ENCODE measurements at places on chromosomes 5 and 9.

DNA sequence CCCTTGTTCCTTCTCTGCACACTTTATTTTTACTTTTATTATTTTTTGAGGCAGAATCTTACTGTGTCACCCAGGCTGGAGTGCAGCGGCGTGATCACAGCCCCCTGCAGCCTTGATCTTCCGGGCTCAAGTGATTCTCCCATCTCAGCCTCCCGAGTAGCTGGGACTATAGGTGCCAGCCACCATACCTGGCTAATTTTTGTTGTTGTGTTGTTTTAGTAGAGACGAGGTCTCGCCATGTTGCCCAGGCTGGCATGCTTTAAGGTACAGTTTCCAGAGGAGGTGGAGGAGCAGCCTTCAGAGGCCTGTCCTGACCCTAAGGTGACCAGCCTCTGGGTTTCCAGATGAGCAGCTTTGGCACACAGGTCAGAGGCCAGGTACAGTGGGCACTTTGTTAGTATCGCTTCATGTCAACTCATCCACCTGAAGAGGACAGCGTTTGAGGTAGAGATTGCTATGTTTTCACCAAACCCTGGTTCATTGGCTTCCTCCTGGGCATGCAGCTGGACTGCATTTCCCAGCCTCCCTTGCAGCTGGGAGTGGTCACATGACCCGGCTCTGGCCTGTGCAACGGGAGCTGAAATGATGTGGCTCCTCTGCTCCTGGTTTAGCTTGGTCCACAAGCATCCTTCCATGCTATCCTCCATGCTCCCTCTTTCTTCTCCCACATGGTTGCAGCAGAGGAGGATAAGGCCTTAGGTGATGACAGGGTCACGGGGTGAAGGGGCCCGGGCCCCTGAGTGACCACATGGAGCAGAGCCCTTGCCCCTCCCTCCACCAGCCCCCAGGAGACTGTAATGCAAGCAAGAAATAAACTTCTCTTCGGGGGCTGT, 139.3 kb upstream of the IER5L start:
- no peak for DNase-seq

GRCh38 chr9:21015129-21015815, 16.2 kb downstream of the HACD4 start:
- no peak for DNase-seq

GRCh38 chr9:89518466-89519365, 20.8 kb upstream of the SEMA4D start:
- DNase-seq: no peak

DNA sequence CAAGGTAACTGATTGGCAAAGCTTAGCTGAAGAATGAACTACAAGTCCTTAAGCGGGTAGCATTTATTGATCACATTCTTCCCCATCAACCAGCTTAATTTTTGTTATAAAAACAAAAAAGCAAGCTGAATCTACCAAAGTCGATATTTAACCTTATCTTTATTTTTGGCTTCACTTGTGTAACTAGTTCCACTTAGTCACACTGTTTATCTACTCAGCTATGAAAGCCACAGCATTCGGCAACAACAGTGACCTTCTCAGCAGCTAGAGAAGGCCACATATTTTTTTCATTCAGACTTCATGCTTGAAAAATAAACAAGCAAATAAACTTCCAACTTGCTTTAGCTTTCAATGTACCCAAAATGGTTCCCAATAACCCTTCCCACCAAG, 69.4 kb downstream of the KLHL3 start:
- no peak for DNase-seq

DNA sequence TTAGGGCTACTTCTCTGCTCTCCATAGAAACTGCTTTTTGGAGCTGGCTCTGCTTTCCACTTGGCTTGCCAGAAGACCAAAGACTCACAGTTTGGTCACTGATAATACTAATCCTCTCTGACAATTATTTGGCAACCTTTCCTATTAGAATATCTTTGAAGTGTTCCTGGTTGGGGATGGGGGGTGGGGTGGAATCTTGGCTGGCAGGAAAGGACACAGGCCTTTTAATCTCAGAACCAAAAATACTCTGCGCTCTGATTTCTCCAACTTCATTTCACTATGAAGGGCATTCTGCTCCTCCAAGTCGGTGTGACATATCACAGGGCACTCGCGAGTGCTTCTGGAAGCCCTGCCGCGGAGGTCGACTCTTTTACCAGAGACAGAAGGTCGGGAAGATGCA, 1329.0 kb upstream of the WWC1 start:
- no peak for DNase-seq

DNA sequence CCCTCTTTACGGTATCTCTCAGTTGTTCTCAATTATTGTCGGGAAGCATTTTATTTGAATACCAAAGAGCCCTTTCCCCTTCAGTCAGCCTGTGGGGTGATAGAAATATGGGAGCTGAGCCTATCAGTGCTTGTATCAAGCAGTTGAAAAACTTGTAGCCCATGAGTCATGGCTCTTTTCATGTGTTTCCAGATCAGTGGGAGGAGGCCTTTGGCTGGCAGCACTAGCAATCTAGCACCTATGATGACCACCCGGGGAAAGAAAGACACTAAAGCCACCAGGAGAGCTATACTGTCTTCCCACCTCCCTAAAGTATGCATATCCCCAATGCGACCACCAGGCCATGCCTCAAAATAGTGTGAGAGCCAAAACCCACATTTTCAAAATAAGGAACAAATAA, 696.9 kb upstream of the C9orf72 start:
- no peak for DNase-seq

DNA sequence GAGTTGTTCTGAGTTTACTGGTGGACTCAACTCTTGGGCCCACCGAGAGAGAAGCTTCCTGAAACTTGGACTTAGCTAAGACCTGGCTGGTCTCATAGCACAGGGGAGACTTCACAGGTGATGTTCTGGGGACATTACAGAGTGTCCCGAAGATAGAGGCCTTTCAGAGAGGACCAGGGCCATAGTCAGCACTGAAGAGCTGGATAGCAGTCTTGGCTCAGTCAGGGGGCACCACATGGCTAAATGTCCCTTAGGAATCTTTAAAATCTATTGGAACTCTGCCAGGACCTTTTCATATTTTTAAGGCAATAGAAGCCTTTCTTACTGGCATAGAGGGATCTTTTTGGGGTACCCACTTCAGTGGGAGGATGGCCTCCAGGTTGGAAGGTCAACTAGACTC, 59.8 kb upstream of the CPLX2 start:
- no peak for DNase-seq

DNA sequence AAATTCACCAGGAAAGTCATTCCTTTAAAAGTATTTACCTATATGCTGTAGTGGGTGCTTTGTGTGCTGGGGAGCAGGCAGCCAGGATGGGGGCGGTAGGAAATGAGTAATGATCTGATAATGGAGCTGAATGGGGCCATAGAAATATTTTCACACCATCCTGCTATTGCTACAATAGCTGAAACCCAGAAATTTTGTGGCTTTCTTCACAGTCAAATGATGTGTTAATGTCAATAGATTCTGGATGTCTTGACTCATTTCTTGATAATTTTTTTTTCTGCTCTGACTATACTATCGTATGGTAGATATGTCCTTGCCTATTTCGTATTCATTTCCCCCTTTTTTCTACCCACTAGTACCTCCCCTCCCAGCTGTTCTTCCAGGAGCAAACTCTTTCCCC, 59.5 kb downstream of the RORB start:
- DNase-seq: no peak

DNA sequence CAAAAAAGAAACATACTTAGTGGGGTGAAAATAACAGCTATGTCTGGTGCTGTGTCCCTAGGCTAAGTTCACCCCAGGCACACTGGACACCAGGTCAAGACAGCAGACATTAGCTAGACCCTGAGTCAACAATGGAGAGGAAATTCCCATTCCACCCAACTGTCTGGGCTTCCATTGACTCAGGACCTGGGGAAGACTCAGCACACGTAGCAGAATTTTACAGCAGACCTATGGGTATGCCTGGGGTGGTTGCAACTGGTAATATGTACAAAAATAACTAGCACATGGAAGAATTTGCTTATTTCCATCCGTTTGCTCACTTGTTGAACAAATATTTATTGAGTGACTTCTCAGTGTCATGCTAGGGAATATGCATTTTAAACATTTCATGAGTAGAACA, 117.0 kb downstream of the GAS1 start:
- no peak for DNase-seq

- no peak for DNase-seq
These were observed 60.2 kb downstream of the MLLT3 start for GRCh38 chr9:20562051-20562450.

GRCh38 chr5:17261075-17261474, 43.6 kb downstream of the BASP1 start:
- no peak for DNase-seq

- DNase-seq: no peak
These were observed 37.8 kb upstream of the TAS2R1 start for GRCh38 chr5:9667906-9668305.

- no peak for DNase-seq
These were observed 119.1 kb downstream of the C9orf50 start for GRCh38 chr9:129501771-129502319.

GRCh38 chr5:12246036-12246435, 341.8 kb upstream of the CTNND2 start:
- no peak for DNase-seq

GRCh38 chr9:18451406-18451805, 22.5 kb upstream of the ADAMTSL1 start:
- no peak for DNase-seq

GRCh38 chr5:144048259-144048856, 122.1 kb downstream of the YIPF5 start:
- DNase-seq: no peak

- DNase-seq: no peak
These were observed 48.9 kb downstream of the PAX5 start for GRCh38 chr9:36985061-36985768.

- DNase-seq: no peak
These were observed 55.3 kb downstream of the ZNF366 start for GRCh38 chr5:72451741-72452505.

GRCh38 chr9:78985084-78985738, 586.6 kb upstream of the TLE4 start:
- DNase-seq: no peak

Measured in CD4-positive, alpha-beta T cell treated with Interleukin-10 for 1 hour (primary cell).